ENCODE measurements at places on chromosomes 1 and 21.
A peak's percentile ranks its signal among the peaks of the same experiment; 100 is the strongest.

GRCh38 chr21:33783187-33783979 lies 132.2 kb downstream of the ATP5PO start:
- H3K36me3 ChIP-seq: no peaks in the 10 kb centered on the region
- no peak overlapping the region for H3K4me3 ChIP-seq
- H3K27ac ChIP-seq: no peak overlapping the region
- DNase-seq: no peak
- no peaks in the 10 kb centered on the region for H3K27me3 ChIP-seq

- peaks cover 27% of the 10 kb centered on the region for H3K36me3 ChIP-seq
- no peak for DNase-seq
- H3K4me3 ChIP-seq: no peak overlapping the region
Measured at GRCh38 chr21:36148886-36149285, 7.7 kb upstream of the DOP1B start.

DNA sequence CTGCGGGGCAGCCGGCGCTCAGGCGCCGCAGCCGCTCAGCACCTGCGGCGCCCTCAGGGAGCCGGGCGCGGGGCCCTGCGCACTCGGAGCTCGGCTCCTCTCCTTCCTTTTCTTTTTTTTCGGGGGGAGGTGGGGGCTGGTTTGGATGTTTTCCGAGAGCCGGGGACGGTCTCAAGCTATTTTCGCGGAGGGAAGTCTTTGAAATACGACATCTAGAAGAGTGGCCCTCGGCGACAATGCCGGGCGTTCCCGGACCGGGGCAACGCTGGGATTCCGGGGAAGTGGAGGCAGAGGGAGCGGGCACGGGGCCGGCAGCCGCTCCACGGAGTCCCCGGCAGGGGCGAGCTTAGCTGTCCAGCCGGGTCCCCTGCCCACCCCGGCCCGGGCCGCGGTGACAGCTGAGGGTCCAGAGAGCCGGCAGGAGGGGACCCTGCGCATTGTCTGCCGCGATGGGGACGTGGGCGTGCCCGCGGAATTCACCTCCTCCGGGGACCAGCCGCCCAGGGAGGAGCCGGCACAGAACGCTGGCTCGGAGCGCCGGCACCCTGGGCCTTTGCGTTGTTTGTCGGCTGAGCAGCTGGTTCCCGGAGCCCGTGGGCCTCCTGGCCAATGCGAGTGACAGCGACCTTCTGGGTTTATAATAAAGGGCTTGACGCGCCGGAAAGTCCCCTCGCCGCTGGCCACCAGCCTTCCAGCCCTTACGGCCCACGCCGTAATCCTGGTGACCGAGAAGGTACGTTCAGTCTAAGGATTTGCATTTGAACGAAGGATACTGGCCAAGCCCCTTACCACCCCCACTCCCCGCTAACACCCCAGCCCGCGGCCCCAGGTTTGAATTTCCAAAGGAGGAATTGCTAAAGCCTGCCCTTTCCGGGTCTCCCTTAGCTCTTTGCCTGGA lies 582 bp downstream of the SLC37A1 start:
- no peak for DNase-seq
- no peaks in the 10 kb centered on the region for H3K27me3 ChIP-seq
- H3K36me3 ChIP-seq: no peaks in the 10 kb centered on the region
- H3K4me1 ChIP-seq: peaks cover 25% of the 10 kb centered on the region

GRCh38 chr1:202310071-202310725 lies 31.5 kb downstream of the UBE2T start:
- no peak overlapping the region for H3K4me3 ChIP-seq
- no peak overlapping the region for H3K27ac ChIP-seq
- no peaks in the 10 kb centered on the region for H3K27me3 ChIP-seq
- no peaks in the 10 kb centered on the region for H3K4me1 ChIP-seq
- no peaks in the 10 kb centered on the region for H3K36me3 ChIP-seq
- DNase-seq: no peak

DNA sequence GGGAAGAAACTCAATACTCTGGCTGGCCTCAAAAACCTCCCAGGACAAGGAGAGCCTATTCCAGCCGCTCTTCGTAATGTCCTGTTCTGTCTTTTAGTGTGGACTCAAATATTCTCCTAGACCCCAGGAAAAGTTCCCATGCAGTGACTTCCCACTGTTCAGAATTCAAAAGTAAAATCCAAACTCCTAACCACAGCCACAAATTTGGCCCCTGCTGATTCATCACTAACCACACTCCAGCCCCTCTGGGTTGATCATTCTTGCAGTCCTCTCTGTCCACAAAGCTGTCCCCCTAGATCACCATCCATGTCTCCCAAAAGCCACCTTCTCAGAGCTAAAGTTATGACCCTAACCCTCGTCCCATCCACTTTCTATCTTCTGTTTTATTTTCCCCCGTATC lies 5.1 kb downstream of the CTNNBIP1 start:
- H3K4me1 ChIP-seq: peaks cover 26% of the 10 kb centered on the region
- no peak for DNase-seq
- H3K4me3 ChIP-seq: no peak overlapping the region
- no peak overlapping the region for H3K27ac ChIP-seq
- H3K36me3 ChIP-seq: no peaks in the 10 kb centered on the region

- no peaks in the 10 kb centered on the region for H3K27me3 ChIP-seq
- H3K4me1 ChIP-seq: peaks cover 11% of the 10 kb centered on the region
Measured at GRCh38 chr1:3603156-3603555, 8.2 kb downstream of the MEGF6 start.

GRCh38 chr1:51316113-51316845 lies 14.1 kb downstream of the TTC39A start:
- H3K27ac ChIP-seq: peak overlapping the region; percentile 87
- no peaks in the 10 kb centered on the region for H3K36me3 ChIP-seq
- H3K4me3 ChIP-seq: no peak overlapping the region
- peaks cover 21% of the 10 kb centered on the region for H3K4me1 ChIP-seq

GRCh38 chr1:18724801-18725200 lies 94.2 kb downstream of the PAX7 start:
- no peak overlapping the region for H3K4me3 ChIP-seq
- DNase-seq: no peak
- no peaks in the 10 kb centered on the region for H3K27me3 ChIP-seq

GRCh38 chr21:45043541-45044020 lies 30.8 kb upstream of the ADARB1 start:
- no peaks in the 10 kb centered on the region for H3K27me3 ChIP-seq
- DNase-seq: no peak
- H3K4me1 ChIP-seq: peaks cover 11% of the 10 kb centered on the region
- no peak overlapping the region for H3K4me3 ChIP-seq
- no peak overlapping the region for H3K27ac ChIP-seq

- no peak overlapping the region for H3K4me3 ChIP-seq
- no peaks in the 10 kb centered on the region for H3K36me3 ChIP-seq
- no peaks in the 10 kb centered on the region for H3K4me1 ChIP-seq
- no peak for DNase-seq
- no peak overlapping the region for H3K27ac ChIP-seq
Measured at GRCh38 chr1:64479874-64480273, 9.9 kb downstream of the CACHD1 start.

DNA sequence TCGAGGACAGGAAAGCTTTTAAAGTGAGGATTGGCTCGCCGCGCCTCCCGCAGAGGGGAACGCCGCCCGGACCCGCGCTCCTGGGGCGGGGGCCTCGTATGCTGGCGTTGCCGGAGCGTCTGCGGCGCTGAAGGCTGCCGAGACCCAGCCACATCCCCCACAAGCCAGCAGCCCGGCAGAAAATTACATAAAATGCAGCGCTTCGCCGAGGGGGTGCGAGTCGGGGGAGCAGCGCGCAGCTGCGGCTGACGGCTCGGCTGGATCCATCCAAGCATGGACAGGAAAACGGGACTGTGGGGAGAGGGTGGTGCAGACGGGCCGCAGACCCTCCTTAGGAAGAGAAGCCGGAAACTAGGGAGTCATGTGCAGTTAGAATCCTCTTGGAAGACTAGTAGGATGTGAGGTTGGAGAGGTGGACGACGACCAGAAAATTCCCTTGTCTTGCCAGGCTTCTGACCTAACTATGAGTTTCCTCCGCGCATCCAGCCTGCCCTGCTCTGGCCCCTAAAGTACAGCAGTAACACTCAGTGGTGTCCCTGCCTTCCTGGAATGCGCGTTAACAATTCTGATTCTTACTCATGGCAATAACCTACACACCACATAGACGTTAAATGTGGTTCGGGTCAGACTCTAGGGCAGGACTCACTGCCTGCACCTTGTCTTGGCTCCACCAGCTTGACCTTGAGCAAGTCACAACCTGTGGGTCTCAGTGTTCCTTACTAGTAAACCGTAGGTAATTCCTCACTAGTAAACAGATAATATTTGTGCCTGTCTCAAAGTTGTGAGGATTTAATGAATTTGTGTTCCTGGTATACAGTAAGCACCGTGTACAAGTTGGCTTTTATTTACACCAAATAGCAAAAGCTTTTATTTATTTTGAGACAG lies 953 bp upstream of the BRWD1 start:
- H3K4me1 ChIP-seq: peaks cover 12% of the 10 kb centered on the region
- peaks cover 23% of the 10 kb centered on the region for H3K36me3 ChIP-seq
- peak overlapping the region; percentile 89 for H3K4me3 ChIP-seq
- H3K27ac ChIP-seq: peak overlapping the region; percentile 98

DNA sequence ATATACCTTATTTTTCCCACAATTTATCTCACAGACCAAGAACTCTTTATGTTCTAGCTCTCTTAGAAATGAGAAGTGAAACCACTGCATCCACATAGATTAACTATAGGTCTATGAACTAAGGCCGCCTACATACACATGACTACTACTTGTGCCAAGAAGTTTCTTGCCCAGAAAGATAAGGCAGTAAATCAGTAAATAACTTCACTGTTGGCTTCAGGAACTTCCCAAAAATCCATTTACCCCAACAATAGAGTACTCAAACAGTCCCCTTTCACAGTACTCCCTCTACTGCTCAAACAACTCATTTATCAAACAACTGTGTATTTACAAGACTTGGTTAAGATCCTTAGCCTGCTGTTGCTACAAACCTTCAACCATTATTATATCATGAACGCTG lies 96.5 kb downstream of the NME7 start:
- H3K4me1 ChIP-seq: no peaks in the 10 kb centered on the region
- H3K36me3 ChIP-seq: no peaks in the 10 kb centered on the region
- H3K4me3 ChIP-seq: no peak overlapping the region

GRCh38 chr1:229347528-229347927 lies 4.7 kb upstream of the CCSAP start:
- peaks cover 5% of the 10 kb centered on the region for H3K4me1 ChIP-seq
- H3K36me3 ChIP-seq: no peaks in the 10 kb centered on the region
- H3K4me3 ChIP-seq: no peak overlapping the region
- no peaks in the 10 kb centered on the region for H3K27me3 ChIP-seq
- H3K27ac ChIP-seq: no peak overlapping the region
- DNase-seq: no peak

GRCh38 chr1:99645699-99646531 lies at the start of gene PALMD:
TSS of gene PALMD (plus strand) at chr1:99646113. CDS start at chr1:99646318, 205 bp downstream.
- H3K27ac ChIP-seq: peak within 1 kb of the TSS; percentile 84
- DNase-seq: no peak
- H3K4me1 ChIP-seq: peaks cover 9% of the 10 kb centered on the region
- H3K27me3 ChIP-seq: no peaks in the 10 kb centered on the region
- H3K36me3 ChIP-seq: no peaks in the 10 kb centered on the region

DNA sequence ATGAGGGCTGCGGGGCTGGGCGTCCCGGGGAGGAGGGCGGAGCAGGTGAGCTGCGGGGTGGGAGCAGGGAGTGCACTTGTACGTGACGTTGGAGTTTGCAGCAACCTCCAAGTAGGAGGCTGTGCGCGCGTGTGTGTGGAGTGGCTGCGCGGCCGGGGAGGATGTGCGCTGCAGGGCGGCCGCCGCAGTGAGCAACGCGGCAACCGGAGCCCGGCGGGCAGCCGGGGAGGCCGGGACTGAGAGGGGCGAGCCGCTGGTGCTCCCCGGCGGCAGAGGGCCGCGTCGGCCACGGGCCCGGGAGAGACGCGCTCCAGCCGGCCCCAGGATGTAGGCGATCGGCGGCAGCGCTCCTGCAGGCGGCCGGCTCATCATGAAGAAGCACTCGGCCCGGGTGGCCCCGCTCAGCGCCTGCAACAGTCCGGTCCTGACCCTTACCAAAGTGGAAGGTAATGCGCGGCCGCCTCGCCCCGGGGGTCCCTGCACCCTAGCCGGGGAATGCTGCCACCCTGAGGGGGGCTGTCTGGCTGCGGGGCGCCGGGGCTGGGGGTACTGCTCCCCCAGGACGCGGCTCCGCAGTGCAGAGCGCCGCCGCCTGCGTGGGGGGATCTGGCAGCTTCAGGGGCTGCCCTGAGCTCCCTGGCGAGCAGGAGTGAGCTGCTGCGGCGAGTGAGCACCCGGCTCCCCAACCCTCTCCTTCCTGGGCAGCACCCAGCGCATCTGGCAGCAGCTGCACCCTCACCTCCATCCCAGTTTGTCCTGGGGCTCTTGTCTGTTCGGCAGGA lies 158.9 kb upstream of the COA6 start:
- no peaks in the 10 kb centered on the region for H3K36me3 ChIP-seq
- H3K27me3 ChIP-seq: no peaks in the 10 kb centered on the region
- peak overlapping the region; percentile 17 for H3K27ac ChIP-seq
- H3K4me3 ChIP-seq: peak overlapping the region; percentile 28

- peaks cover 65% of the 10 kb centered on the region for H3K36me3 ChIP-seq
- H3K4me3 ChIP-seq: no peak overlapping the region
- H3K27me3 ChIP-seq: no peaks in the 10 kb centered on the region
Measured at GRCh38 chr1:230906226-230906625, 37.9 kb upstream of the C1orf198 start.

GRCh38 chr1:89842567-89843272 lies 21.9 kb downstream of the LRRC8D start:
- H3K27me3 ChIP-seq: no peaks in the 10 kb centered on the region
- H3K36me3 ChIP-seq: no peaks in the 10 kb centered on the region
- peaks cover 23% of the 10 kb centered on the region for H3K4me1 ChIP-seq
- H3K4me3 ChIP-seq: peak overlapping the region; percentile 64

DNA sequence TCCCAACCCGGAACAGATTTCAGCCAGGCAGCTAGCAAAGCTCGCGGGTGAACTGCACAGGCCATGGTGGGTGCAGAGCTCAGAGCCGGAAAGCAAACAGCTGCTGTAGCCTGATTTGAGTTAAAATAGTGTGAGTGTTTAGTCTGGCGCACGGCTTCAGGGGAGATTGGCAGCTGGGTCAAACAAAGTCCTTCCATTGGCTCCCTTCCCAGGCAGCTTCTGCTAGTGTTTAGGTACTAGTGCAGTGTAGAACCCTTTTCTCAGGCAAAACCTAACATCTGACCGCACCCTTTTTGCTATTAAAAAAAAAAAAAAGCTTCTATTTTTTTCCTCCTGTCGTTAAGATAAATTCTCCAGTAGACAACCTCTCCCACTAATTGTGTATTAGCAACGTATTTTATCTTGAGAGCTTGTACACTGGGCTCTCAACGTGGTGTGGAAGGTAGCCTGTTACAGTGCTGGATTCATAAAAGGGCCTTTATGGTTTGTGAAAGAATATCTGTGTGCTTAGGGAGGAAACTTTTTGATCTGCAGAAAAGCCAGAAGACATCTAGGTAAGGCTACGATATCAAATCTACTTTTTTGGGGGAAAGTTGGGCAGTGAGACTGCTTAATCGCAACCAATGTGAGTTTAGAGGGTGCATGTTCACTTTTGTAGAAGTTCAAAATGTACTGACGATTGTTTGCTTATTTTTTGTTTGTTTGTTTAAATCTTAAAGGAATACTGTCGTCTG lies 689.6 kb downstream of the USP25 start:
- DNase-seq: no peak
- H3K4me3 ChIP-seq: peak overlapping the region; percentile 35
- H3K27ac ChIP-seq: peak overlapping the region; percentile 78
- H3K27me3 ChIP-seq: no peaks in the 10 kb centered on the region

GRCh38 chr1:213362598-213362997 lies 311.6 kb downstream of the RPS6KC1 start:
- no peaks in the 10 kb centered on the region for H3K36me3 ChIP-seq
- no peak overlapping the region for H3K4me3 ChIP-seq
- H3K27me3 ChIP-seq: no peaks in the 10 kb centered on the region
- H3K4me1 ChIP-seq: no peaks in the 10 kb centered on the region

- no peak for DNase-seq
- no peaks in the 10 kb centered on the region for H3K4me1 ChIP-seq
- no peaks in the 10 kb centered on the region for H3K27me3 ChIP-seq
- H3K4me3 ChIP-seq: no peak overlapping the region
- peaks cover 22% of the 10 kb centered on the region for H3K36me3 ChIP-seq
- no peak overlapping the region for H3K27ac ChIP-seq
Measured at GRCh38 chr1:165659581-165659895, 28.5 kb downstream of the MGST3 start.

Measured in esophagus squamous epithelium (tissue), 5 donors.